ENCODE measurements at places on chromosomes 1 and 21. TPM values are rescaled to one million over a fixed set of nuclear protein-coding genes. Genes with fewer than 3 reads are reported as not detected.

KRTAP11-1 gene
- total RNA-seq, result 0.23 TPM

DNA sequence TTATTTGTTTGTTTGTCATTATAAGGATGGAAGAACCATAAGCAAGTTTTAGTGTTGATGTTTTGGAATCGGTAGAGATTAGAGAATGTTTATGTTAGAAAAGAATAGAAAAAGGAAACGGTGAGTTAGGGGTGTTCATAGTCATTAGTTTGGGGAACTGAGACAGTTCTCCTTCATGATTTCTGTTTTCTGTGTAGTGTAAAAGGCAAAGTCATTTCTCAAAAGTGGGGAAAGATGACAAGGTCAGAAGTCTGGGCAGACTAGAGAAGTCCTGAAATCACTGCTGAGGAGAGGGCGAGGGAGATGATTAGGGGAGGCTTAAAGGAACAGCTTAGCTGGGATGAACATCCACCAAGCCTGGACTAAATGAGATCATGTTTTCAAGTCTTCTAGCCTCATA, 498.9 kb downstream of the TTLL7 start:
- no peak for DNase-seq

GRCh38 chr21:42669041-42669440, 15.6 kb downstream of the PDE9A start:
- no peak for DNase-seq

DNA sequence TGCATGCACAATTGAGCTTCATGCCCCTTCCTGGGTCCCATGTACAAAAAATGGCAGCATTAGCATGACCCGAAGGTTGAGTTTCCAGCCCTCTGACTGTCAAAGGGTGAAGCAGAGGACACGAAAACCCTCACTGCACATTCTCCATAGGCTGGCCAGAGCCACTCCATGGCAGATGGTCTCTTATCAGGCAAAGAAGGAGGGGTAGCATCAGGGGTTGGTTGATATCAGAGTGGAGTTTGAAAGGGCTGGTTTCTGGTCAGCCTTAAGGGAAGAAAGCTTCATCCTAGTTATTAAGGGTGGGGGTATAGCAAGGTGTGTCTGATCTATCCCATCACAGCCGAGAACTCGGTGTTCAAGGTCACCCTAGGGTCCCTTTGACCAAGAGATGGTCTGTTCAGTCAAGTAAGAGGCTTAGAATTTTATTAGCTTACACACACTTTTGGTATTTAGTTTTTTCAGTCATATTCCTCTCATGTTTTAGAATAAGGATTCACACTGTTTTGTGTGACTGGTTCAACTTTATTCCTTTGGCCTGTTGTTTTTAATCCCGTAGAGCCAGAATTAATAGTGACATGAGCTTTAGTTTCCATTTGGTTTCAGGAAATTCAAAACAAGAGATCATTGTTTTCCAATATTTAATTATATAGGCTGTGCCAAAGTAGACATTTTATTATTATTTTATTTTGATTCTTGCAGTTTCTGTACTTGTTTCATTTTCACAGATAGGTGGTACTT, 199.9 kb upstream of the FMN2 start:
- no peak for DNase-seq

DNA sequence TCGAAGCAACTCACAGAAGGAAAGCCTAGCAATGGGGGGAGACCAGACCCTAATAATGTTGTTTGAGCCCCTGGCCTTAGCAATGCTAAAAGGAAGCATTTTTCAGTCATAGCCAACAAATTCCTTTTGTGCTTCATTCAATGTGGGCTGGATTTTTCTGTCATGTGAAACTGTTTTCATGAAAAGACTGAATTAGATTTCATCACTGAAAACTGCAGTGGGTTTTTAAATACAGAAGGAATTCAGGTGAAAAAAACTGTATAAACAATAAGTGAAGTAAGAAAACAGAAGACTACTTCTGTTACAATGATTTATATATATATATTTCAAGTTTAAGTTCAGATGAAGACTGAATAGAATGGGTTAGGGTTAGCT, 204.8 kb downstream of the SMYD3 start:
- no peak for DNase-seq
